ENCODE measurements at places on chromosomes 4 and X.
A peak's percentile ranks its signal among the peaks of the same experiment; 100 is the strongest.

- no peak for DNase-seq
Observed at GRCh38 chr4:158067646-158068045, 105.2 kb downstream of the GASK1B start.

DNA sequence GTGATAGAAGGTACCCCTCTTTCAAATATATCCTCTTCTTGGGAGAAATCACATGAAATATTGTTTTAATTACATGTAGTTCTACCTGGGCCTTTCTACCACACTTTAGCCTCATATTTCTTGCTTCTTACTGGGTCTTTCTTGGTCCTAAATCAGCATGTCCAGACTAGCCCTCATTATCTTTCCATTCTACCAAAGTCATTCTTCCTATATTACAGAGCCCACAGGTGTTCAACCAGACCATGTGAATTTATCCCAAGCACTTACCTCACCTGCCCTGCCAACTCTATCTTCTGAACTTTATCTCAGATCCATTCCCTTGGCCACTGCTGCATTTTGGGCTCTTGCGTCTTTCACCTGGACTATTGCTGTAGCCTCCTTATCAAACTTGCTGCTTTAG is 11.8 kb upstream of the SOWAHB start:
- no peak for DNase-seq

GRCh38 chr4:31791666-31792065 is 1071.5 kb downstream of the PCDH7 start:
- no peak for DNase-seq

- DNase-seq = no peak
Observed at GRCh38 chr4:21949073-21949457, 493 bp upstream of the KCNIP4 start.

DNA sequence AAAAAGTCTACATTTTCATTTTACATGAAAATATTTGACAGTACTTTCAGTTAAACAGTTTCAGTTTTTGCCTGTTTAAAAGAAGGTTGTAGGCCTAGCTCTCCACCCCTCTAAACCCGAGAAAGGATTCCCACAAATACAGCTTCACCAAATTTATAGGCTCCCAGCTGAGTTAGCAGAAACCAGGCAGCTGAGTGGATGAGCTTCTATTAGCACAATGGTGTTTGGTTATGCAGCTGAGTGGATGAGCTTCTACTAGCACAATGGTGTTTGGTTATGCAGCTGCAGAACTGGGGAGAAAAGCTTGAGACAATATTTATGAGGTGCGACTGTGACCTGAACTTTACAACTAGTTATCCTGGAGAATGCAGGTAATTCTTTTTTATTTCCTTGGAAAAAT is 36.6 kb upstream of the PAQR3 start:
- no peak for DNase-seq

- DNase-seq = no peak
Observed at GRCh38 chr4:70600977-70601376, 8.9 kb downstream of the AMBN start.

GRCh38 chr4:121913667-121914066 is 38.2 kb downstream of the TRPC3 start:
- DNase-seq = no peak

GRCh38 chr4:68717999-68718398 is 47.5 kb upstream of the UGT2B15 start:
- DNase-seq = no peak

GRCh38 chr4:137425281-137425680 is 107.0 kb downstream of the PCDH18 start:
- no peak for DNase-seq

- DNase-seq = no peak
Observed at GRCh38 chr4:117560329-117560728, 474.0 kb upstream of the NDST3 start.

DNA sequence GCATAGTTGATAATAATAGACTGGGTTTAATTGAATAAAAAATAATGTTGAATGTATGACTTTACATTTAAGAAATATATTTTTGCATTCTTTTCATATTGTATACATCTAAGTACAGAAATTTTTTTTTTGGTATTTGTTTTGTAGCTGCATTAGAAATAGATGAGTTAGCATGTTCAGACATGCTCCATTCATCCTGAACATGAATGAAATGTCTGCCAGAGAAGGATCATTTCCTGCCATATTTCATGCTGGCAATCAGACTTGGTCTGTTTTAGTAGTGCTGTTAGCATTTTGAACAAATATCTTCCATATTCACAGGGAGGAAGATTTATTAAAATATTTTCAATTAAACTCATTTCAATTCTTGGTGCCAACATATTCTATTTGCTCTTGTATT is 98.9 kb downstream of the FRMPD4 start:
- no peak for DNase-seq

DNA sequence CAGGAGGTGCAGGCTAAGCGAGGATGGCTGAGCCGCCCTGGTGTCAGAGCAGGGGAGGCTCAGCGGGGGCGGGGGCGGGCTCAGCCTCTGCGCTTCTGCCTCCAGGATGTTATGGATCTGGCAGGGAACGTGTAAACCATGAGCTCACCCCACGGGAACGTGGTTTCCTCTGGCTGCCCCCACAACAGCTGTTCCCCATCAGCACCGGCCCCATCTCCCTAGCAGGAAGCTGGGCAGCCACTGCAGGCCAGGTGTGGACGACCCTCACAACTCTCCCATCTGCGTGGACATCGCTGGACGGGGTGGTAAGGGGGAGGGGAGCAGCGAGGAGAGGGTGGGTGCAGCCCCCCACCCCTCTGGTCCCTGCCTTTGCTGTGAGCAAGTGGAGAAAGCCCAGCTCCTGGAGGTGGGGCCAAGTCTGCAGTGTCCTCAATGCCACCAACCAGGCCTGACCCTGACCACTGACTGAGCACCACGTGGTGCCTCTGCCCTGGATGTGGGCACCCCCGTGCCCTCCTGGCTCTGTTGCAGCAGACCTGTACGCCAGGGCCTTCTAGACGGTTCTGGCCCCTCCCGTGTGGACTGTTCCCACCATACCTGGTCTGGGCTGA is 28.1 kb upstream of the SPON2 start:
- peak; percentile 16 for DNase-seq

DNA sequence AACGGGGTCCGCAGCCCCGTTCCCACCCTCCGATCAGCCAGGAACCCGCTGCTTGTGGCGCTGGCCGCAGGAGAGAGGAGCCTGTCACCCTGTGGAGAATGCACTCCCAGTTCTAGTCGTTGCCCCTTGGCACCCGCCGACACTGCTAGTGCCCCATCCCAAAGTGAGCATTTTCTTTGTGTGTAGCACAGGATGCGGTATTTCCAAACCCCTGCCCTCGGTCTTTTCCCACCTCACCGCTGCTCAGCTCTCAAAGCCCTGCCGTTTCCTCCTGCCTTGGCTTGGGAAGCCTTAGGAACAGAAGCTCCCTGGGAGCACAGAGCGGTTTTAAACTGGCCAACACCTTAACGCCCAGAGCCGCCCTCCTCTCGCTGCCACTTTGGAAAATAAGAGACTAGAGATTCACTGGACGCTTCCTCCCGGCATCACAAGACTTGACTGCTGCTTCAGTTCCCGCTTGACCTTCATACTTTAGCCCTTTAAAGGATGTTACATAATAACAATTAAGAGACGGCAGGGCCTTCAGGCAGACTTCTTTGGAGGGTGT is 772 bp downstream of the CYP4V2 start:
- no peak for DNase-seq

DNA sequence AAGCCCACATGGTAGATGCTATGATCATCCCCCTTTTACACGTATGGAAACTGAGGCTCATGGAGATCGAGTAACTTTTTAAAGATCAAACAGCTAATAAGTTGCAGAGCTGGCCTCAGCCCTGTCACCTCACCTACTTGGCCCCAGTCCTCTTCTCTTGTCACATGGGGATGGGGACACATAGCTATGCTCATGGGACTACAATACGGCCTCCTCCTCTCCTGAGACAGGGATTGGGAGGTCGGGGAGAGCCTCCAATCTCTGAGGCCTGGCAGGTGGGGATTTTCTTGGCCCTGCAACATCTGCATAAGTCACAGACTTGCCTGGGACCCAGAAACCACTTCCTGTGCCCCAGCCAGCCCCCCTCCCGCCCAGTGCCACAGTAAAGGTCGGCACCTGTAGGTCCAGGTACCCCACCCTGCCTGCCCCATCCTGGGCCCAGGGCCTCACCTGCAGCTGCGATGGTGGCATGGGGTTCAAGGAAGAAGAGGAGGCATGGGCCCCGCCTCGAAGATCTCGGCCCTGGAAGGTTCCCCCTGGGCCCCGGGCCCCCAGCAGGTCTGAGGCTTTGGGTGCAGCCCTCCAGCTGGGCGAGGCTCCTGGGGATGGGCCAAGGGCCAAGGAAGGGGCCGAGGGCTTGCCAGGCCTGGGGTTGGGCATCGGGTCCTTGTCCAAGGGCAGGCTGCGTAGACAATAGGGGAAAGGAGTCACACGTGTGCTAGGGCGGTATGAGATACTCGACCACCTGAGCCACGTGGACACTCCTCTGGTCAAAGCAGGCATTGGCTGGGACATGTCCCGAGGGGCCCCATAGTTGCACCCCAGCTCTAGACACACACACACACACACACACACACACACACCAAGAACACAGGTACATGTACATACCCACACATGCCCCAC is 6.4 kb downstream of the FOXP3 start:
- DNase-seq = no peak

GRCh38 chrX:97628807-97629596 is 745.3 kb downstream of the RPA4 start:
- DNase-seq = no peak

- no peak for DNase-seq
Observed at GRCh38 chrX:11532291-11533078, 133.2 kb downstream of the ARHGAP6 start.

DNA sequence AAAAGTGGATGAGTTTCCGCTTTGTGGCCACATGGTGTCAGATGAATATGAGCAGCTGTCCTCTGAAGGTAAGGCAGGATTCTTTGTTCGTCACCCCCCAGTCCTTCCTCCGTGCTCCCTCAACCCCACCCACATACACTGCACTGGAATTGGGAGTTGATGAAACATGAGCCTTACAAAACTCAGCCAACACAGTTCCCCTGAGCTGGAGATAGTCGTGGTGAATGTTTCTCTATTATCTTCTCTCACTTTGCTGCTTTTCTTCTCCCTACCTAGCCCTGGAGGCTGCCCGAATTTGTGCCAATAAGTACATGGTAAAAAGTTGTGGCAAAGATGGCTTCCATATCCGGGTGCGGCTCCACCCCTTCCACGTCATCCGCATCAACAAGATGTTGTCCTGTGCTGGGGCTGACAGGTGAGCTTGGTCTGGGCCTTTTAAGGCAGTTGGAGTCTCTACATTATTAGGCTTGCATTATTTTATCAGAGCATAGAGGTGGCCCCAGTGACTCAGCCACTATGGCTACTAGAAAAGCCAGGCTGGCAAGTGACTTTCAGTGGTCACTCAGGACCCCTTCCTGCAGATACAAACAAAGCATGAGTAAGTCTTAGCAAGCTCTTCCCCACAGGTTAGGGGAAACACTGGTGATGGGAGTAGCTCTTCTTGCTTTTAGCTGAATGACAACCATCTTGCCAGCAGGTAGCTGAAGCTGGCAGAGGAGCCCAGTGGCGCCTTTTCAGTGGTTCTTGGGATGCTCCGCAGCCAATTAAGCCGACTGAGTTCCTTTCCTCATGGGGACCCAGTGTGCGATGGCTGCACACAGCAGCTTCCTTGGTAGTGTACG is 1.6 kb downstream of the RPL10 start:
- DNase-seq = no peak

DNA sequence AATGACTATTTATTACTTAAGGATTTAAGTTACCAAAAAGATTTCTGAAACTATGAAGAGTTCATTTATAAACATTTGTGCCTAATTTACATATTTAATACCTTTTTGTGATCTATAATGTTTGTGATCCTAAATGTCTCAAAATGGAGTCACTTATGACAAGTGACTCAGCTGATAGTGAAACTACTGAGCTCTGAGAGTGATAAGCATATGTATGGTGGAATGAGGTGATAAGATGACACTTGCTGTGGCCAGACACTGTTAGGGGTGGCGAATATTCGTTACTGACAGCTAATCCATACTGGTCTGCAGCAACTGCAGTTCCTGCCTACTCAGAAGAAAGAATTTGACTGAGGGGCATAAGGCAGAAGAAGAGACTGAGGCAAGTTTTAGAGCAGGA is 5.5 kb upstream of the NXF3 start:
- DNase-seq = no peak

DNA sequence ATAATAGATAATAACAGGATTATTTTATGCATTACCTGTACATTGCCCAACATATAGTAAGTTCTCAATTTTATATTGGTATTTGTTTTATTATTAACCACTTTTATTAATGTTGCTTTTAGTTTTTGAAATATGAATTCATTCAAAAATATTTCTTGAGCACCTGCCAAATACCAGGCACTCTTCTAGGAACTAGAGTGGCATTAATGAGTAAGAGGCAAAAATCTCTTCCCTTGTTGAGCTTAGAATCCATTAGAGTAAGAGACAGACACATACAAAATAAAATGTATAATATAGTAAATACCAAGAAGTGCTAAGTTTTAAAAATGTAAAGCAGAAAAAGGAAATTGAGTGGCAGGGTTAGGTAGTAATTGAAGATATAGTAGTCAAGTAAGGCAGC is 45.8 kb downstream of the TET2 start:
- DNase-seq = no peak

GRCh38 chr4:6990661-6991060 is 52.5 kb upstream of the TADA2B start:
- no peak for DNase-seq

- no peak for DNase-seq
Observed at GRCh38 chr4:130640592-130640991, 1544.6 kb downstream of the C4orf33 start.

- no peak for DNase-seq
Observed at GRCh38 chr4:86917212-86918039, 17.4 kb upstream of the AFF1 start.

- DNase-seq = no peak
Observed at GRCh38 chr4:37197899-37198298, 46.6 kb upstream of the NWD2 start.

DNA sequence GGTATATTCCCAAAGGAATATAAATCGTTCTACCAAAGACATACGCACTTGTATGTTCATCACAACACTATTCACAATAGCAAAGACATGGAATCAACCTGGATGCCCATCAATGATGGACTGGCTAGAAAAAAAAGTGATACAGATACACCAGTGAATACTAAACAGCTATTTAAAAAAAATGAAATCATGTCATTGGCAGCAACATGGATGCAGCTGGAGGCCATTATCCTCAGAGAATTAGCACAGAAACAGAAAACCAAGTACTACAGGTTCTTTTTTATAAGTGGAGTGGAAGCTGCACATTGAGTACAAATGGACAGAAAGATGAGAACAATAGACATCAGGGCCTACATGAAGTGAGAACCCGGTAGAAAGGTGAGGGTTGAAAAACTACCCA is 81.4 kb downstream of the ANTXR2 start:
- no peak for DNase-seq

- DNase-seq = no peak
Observed at GRCh38 chrX:70554081-70554480, 109.4 kb downstream of the DLG3 start.

GRCh38 chrX:153791104-153791852 is 2.9 kb downstream of the IDH3G start:
- DNase-seq = no peak

GRCh38 chr4:187615972-187616371 is 379.6 kb upstream of the ZFP42 start:
- no peak for DNase-seq

All from activated CD8-positive, alpha-beta memory T cell treated with anti-CD3 and anti-CD28 coated beads, Interleukin-2, amount 50 U/mL, for 4 hours (primary cell).